Fibroblast of skin of back (primary cell): ENCODE measurements at places on chromosomes 4 and X.
A peak's percentile ranks its signal among the peaks of the same experiment; 100 is the strongest.

DNA sequence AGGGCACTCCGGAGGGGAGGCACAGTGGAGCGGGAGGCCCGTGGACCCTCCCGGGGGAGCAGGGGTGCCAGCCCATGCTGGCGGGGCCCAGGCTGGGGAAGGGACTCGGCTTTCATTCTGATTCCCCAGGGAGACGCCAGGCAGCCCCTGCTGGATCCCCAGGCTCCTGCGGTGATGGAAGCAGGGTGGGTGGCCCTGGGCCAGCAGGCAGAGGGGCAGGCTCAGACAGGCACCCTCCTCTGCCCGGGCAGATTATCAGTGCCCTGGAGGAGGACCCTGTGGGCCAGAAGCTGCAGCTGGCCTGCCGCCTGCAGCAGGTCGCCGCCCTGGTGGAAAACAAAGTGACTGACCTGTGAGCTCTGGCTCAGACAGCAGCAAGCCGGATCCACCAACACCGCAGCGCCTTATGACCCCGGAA is 2.1 kb upstream of the SRPK3 start:
- DNase-seq: no peak

- DNase-seq: no peak
Measured at GRCh38 chr4:115058533-115058932, 54.9 kb downstream of the NDST4 start.

- no peak for DNase-seq
Measured at GRCh38 chr4:106551724-106552123, 183.1 kb upstream of the GIMD1 start.

DNA sequence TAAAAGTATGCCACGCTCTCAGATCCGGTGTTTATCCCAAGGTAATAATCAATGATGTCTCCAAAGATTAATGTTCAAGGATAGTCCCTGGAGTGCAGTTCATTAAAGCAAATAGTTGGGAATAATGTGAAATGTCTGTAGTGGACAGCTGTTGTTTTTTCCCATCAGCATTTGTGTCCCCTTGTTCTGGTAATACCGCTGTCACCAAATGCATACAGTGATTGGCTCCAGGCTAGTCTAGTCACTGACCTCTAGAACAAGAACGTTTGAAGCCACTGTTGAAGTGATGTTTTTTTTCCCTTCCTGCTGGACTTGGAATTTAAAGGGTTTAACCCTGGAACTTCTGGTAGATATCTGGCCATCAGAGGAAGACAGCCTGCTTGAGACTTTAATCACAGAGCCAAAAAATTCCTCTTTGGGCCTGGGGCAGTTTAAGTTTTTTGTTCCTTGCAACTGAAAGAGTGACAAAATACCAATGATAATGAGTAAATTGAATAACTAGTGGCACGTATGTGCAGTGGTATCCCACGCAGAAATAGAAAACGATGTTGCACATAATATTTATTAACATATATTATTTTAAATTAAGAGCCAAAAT is 30.6 kb downstream of the HSD17B11 start:
- no peak for DNase-seq

- peak; percentile 60 for DNase-seq
Measured at GRCh38 chrX:136192839-136193414, 45.6 kb downstream of the FHL1 start.

DNA sequence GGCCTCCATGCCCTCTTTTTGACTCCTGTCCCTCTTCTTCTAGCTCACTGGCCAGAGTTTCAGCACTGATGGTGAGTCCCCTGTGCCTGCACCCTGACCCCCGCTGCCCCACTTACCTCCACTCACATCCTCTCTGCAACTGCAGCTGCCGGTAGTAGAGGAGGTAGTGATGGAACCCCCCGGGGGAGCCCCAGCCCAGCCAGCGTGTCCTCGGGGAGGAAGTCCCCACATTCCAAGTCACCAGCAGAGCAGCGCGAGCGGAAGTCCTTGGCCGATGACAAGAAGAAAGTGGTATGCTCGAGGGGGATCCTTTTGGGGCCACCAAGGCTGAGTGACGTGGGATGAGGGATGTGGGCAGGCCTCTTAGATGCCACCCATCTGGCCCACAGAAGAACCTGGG is 5.8 kb downstream of the ARAF start:
- no peak for DNase-seq

DNA sequence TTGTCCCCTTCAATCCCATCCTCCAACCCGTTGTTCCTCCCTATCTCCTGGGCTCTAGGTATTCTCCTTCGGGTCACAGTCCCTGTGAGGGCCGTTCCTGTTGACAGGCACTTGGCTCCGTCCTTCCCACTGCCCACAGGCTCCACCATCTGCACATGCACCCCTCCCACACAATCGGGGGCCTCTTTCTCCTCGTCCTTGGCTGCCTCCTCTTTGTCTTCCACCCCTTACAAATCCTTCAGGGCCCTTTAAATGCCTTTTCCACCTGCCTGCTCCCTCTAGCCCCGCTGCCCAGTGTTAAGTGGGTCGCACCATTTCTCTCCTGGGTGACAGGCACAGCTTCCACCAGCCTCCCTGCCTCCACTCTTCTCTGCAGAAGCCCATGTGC is 2.7 kb upstream of the AVPR2 start:
- no peak for DNase-seq
